ENCODE measurements at places on chromosomes 1 and 21.
A peak's percentile ranks its signal among the peaks of the same experiment; 100 is the strongest.

DNA sequence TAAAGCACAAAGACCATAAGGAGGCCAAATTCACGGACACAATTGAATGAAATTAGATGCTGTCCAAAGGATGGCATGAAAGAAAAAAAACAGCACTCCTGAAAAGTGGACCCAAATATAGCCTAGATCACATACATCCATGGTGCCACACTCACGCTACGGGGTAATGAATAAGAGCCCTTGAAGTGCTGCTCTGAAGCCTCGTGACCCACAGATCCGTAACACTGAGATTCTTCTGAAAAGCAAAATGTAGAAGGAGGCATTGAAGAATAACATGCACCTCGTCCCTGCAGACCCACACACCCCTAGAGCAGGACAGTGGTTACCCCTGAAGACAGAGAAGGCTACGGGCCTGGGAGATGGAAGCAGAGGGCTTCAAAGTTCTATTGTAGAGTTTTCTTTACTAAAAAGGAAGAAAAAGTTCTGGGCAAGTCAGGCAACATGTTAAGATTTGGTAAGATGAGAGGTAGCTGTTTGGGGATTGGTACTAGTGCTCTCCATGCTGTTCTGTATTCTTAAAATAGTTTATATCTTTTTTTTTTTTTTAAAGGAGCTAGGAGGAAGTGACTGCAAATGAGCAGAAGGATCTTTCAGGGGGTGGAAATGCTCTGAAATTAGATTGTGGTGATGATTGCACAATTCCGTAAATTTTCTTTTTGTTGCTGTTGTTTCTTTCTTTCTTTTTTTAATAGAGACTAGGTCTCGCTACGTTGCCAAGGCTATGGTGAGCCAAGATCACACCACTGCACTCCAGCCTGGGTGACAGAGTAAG, 4.1 kb upstream of the ITGB2 start:
- peak; percentile 79 for DNase-seq

DNA sequence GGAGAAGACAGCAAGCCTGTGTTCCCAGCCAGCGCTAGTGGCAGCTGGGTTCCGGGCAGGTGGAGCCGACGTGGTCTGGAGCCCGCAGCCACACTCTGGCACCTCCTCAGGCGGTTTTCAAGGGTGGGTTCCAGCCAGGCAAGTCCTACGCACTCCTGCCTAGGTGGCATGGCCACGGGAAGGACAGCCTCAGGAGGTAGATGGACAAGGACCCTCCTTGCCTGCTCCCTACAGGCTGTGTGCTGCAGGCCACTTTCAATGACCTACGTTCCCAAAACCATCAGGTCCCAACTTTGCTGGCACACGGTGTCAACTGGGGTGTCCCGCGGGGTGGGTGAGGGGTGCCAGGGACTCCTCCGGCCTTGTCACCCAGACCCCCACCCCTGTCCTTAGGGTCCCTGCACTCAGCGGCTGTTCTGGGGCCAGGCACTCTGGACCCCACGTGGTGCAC, 6.7 kb upstream of the PTGER3 start:
- DNase-seq, result peak; percentile 13

GRCh38 chr1:54619749-54620148, 3.6 kb downstream of the FAM151A start:
- no peak for DNase-seq

GRCh38 chr1:24639881-24640280, 3.2 kb upstream of the SRRM1 start:
- DNase-seq, result no peak

GRCh38 chr1:6295910-6296309, 35.0 kb upstream of the GPR153 start:
- no peak for DNase-seq

- DNase-seq, result no peak
Measured at GRCh38 chr1:225763716-225764548, 13.7 kb upstream of the SRP9 start.

DNA sequence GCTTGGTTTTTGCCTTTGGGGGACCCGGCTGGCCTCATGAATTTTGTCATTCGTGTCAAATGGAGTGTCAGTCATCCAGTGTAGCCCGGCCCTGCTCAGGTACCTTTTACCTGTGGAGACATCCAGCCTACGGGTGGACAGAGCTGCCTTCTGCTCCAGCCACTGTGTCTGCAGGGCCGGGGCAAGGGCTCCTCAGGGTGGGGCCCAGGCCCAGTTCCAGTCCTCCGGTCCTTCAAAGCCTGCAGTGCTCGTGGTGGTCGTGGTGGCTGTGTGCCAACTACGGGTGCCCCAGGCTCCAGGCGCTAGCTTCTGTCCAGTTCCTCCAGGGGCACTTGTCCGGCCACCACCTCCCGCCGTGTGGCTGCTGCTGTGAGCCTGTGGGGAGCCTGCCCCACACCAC, 54.8 kb downstream of the TRIM11 start:
- no peak for DNase-seq

- no peak for DNase-seq
Measured at GRCh38 chr1:38347446-38348175, 301.0 kb upstream of the POU3F1 start.

- DNase-seq, result no peak
Measured at GRCh38 chr1:113999799-114000198, 20.5 kb downstream of the OLFML3 start.

GRCh38 chr1:78223417-78224215, 177.8 kb downstream of the GIPC2 start:
- DNase-seq, result no peak

- no peak for DNase-seq
Measured at GRCh38 chr1:115325874-115326273, 12.2 kb downstream of the NGF start.

GRCh38 chr1:84570436-84571149, 3.6 kb downstream of the CTBS start:
- no peak for DNase-seq

- no peak for DNase-seq
Measured at GRCh38 chr21:15644489-15644888, 85.3 kb upstream of the USP25 start.

DNA sequence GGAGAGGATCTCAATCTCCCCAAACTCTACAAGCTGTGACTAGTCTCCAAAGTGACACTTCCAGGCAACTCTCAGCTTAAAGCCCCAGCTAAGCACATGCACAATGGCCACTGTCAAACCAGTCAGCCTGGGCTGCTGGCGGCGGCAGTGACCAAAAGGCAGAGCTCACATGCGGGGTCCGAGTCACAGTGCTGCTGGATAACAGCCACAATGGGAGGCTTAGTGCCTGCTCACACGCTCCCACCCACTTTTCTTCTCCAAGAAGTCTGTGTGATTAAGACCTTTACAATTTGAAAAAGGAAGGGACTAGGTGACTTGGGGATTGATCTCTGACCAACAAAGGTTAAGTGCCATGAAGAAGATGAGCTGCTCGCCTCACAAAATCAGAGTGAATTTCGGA, 16.8 kb downstream of the RIPK4 start:
- DNase-seq, result no peak

- no peak for DNase-seq
Measured at GRCh38 chr1:83950106-83950661, 48.7 kb downstream of the TTLL7 start.

- no peak for DNase-seq
Measured at GRCh38 chr1:25105836-25106235, 126.5 kb downstream of the SYF2 start.

GRCh38 chr1:119795261-119796200, 15.7 kb downstream of the REG4 start:
- no peak for DNase-seq
